Right renal pelvis (tissue), 4 donors: ENCODE measurements at places on chromosomes 5 and 9. TPM values are rescaled to one million over a fixed set of nuclear protein-coding genes. Genes with fewer than 3 reads are reported as not detected.

KCNMB1 gene
- 1.2 TPM for polyA plus RNA-seq

TMEM167A gene
- 144 TPM for polyA plus RNA-seq

- no peak for DNase-seq
These were observed 128.5 kb downstream of the RGS3 start for GRCh38 chr9:113591899-113592625.

DNA sequence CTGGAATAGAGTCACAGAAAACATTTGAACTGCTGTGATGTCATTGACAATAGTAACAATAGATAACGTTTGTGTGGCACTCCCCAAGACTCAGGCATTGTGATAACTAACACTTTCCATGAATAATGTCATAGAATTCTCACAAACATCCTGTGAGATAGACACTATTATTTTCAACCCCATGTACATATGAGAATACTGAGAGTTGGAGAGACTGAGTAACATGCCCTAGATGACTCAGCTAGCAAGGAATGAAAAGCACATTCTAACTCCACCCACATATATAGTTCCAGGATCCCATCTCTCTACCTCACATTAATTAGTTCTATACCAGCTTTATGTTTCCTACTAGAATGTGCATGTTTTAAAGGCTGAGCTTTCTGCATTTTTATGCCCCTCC lies 71.4 kb downstream of the ASTN2 start:
- no peak for DNase-seq
